Stimulated activated CD8-positive, alpha-beta memory T cell treated with anti-CD3 and anti-CD28 coated beads, Interleukin-4, amount 100 ng/mL, for 4 hours (primary cell): ENCODE measurements at places on chromosomes 5 and 9.

DNA sequence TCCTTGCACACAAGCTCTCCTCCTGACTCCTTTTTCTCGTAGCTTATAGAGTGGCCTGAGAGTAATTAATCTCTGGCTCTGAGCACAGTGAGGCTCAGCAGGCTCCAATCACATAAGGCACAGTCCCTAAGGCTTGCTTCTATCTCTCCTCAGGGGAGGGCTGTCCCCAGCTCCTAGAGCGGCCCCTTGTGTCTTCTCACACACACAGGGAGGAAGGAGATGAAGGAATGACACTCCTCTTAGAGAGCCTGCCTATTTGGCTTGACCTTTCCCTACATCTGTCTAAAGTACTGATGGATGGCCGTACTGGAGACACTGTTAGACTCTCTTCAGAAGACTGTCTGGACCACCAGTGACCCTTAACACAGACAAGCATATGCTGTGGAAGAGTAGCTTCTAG, 12.9 kb downstream of the TAS2R1 start:
- no peak for DNase-seq

DNA sequence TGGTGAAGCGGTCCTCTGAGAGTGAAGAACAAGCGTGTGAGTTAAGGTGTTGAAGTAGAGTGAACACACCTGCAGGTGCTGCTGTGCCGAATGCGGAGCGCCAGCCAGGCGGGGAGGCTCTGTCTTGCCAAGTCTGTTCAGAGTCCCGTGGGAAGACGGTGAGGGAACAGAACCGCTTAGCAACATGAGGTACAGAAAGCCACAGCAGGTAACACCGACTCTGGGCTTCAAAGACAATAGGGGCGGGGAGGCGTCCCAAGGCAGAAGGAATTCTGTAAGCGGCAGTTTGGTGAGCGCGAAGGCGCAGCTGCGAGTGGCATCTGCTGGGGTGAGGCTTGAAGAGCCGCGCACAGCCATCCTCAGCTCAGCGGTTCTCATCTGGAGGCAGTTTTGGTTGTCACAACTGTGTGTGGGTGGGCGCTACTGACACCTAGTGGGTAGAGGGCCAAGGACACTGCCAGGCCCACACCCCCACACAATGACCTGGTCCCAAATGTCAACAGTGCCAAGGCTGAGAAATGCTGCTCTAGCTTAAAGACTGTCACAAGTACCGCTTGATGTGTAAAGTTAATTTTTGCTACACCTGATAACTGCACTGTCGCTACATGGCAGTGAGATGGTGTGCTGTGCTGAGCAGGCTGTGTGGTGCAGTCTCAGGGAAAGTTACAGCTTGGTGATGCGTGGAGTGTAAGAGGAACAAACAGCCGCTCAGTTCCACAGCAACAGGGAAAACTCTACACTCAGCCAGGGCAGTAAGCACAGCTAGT, 67.4 kb upstream of the TBC1D9B start:
- no peak for DNase-seq

DNA sequence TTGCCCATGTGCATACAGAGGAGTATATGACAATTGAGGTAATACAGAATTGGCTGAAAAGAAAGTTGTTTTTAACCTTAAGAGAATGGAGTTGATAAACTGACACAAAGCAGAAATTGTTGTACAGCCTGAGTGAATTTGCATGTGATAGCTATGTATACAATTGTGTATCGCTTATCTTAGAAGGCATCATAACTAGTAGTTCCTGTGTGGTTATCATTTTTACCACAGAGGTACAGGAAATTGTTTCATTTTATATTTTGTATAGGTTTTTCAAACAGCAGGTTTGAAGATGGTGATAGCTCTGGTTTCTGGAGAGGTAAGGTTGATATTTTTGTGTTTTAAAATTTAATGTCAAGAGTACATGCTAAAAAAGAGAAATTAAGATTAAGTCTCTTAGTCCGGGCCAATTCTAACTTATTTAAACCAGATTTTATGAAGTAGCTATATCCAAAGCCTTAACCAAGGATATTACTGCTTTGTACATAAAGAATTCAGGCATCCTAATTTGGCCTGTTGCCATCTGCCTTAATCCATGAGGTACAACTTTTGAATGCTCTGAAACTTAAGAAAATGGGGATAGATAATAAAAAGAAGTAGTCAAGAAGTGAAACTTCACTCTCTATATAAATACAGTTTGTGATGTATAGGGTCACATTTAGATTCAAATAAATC, 26.0 kb downstream of the DDX4 start:
- DNase-seq, result no peak

GRCh38 chr5:116265471-116265870, 180.6 kb downstream of the COMMD10 start:
- no peak for DNase-seq

- DNase-seq, result no peak
Observed at GRCh38 chr9:100602342-100602801, 24.5 kb downstream of the CAVIN4 start.

DNA sequence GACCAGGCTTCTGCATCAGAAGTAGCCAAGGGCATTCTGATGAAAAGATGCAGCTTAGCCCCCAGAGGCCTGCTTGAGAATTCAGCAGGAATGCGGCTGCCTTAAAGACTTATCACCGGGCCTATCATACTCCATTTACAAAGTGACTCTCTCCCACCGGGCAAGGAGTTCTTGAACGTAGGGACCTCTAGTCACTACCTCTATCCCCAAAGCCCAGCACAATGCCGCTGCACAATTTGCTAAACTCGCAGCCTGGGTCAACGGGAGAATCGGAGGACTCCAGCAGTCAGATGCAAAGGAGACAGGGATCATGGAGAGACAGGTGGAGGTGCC, 661 bp downstream of the PDCL start:
- no peak for DNase-seq

GRCh38 chr9:95819636-95820035, 55.9 kb upstream of the ERCC6L2 start:
- no peak for DNase-seq

- DNase-seq, result no peak
Observed at GRCh38 chr5:56465769-56466135, 232.6 kb upstream of the ANKRD55 start.
